ENCODE measurements at places on chromosomes 1 and 21.

DNA sequence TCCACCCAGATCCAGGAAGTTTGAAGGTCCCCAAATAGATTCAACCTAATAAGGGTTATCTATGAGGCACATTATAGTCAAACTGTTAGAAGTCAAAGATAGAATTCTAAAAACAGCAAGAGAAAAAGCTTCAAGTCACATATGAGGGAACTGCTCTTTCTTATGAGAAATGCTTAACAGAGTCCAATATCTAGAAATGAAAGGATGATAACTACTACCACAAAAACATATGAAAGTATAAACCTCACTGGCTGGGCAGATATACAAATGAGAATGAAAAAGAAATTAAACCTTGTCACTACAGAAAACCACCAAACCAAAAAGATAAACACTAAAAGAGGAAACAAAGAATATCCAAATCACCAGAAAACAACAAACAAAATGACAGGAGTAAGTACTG is 201.8 kb downstream of the KCNH1 start:
- DNase-seq = no peak

- no peak for DNase-seq
These were observed 103.3 kb upstream of the DEPDC1 start for GRCh38 chr1:68600049-68600661.

DNA sequence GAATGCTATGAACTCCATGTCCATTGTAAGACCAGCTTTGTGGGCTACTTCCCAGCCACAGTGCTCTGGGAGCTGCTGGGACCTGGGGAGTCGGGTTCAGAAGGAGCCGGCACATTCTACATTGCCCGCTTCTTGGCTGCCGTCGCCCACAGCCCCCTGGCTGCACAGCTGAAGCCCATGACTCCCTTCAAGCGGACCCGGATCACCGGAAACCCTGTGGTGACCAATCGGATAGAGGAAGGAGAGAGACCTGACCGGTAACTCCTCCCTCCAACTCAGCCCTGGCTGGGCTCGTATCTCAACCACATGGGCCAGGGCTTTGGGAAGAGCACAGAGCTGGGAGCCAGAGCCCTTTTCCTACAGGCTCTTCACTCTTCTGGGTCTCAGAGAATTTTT is 15.4 kb downstream of the MOV10 start:
- no peak for DNase-seq

DNA sequence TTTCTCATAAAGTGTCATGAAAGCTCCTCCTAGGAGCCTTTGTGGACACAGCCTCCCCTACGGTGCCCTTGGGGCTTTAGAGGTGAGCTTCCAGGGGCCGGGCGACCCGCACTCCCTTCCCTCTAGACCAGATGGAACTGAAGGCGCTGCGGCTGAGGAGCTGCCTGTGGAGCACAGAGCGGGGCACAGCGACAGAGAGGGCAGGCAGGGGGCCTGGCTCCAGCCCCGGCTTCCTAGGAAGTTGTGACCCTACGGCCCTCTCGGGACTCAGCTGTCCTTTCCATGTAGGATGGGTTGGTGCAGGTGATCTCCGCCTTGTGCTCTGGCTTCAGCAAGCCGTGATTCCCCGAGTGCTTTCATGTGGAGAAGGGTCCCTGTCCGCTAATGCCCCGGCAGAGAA is 23.6 kb upstream of the NEK2 start:
- no peak for DNase-seq

DNA sequence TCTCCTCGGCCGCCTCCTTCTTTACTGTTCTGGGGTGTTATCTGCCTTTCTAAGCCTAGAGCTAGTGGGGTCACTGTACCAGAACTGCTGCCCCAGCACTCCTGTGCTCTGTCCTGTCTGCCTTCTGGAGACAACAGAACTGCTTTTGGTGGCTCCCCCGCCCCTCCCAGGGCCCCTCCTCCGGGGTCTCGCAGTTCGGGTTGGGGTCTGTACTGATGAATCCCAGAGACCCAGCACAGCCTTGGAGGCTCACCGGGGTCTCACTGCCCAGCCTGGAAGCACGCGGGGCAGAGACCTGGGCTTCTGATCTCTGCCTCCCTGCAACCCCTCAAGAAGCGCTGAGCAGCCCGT is 3.2 kb upstream of the PLEKHA6 start:
- DNase-seq = no peak

- DNase-seq = no peak
These were observed 21.6 kb downstream of the ZNF684 start for GRCh38 chr1:40553017-40553416.

DNA sequence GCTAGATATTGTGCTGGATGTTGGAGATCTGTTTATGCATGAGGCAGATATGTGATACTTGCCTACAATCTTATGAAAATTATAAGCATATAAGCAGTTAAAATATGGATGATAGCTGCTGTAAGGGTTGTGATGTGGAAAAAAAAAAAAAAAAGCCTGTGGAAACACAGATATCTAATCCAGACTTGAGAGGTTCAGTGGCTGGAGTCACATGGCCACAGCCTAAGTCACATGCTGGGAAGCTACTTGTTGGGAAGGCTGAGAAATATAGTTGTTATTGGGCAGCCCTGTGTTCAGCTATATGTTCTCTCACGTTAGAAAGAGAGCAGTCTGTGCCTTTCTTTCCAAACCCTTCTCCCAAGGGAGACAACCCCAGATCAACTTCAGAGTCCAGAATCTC is 15.1 kb downstream of the RAVER2 start:
- DNase-seq = no peak

GRCh38 chr21:38478782-38479181 is 19.5 kb downstream of the ERG start:
- no peak for DNase-seq

- no peak for DNase-seq
These were observed 6.5 kb upstream of the SLX9 start for GRCh38 chr21:44933199-44933917.

DNA sequence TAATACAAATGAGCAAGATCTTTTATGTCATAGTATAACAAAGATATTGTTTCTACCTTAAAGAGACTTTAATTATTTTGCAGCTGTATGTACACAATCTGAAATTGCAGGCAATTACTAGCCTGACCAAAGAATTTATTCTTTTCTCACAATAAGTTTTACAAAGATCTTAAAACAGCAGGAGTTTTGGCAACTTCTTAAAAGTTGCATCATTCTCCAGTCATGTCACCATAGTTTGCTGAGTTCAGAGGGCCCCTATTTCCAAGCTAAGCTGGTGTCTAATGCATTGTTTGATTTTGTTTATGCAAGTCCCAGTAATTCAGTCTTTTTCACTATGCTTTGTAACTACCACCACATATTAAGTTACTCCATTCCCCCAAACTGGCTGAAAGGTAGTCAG is 114.8 kb downstream of the DNAH14 start:
- DNase-seq = no peak

- no peak for DNase-seq
These were observed 131.8 kb downstream of the CAPN8 start for GRCh38 chr1:223533708-223534107.

DNA sequence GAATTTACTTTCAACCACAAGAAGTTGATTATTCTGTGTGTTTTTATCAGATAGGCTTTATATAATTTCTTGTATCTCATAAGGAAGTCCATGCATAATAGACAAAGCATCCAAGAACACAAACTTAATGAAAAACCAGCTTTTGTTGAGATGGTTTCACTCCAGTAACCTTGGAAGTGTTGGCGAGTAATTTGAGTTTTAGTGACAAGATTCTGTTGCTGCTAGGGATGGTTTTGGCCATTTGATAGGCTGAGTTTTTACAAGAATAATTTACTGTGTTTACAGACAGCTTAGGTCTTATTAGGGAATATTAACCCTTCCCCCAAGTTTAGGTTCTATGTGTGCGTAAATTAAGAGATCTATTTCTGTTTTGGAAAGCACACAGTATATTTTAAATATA is 513.6 kb downstream of the USP25 start:
- DNase-seq = no peak

DNA sequence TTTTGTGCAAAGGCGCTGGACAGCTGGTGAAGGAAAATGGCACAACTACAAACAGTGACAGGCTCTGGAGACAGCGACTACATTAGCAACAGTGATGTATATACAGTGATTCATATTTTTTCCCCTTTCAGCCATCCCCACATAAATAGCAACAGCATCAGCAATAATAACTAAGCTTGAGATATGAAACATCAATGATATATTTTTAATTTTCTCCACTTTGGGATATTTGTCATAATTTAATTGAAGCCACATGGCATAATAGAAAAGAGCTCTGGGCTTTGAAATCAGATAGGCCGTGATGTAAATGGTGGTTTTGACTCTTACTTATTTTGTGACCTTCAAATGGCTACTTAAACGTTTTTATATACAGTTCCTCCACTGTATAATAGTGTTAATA is 764.3 kb upstream of the PRMT6 start:
- no peak for DNase-seq

- DNase-seq = no peak
These were observed 316.9 kb upstream of the SGIP1 start for GRCh38 chr1:66217021-66217420.

DNA sequence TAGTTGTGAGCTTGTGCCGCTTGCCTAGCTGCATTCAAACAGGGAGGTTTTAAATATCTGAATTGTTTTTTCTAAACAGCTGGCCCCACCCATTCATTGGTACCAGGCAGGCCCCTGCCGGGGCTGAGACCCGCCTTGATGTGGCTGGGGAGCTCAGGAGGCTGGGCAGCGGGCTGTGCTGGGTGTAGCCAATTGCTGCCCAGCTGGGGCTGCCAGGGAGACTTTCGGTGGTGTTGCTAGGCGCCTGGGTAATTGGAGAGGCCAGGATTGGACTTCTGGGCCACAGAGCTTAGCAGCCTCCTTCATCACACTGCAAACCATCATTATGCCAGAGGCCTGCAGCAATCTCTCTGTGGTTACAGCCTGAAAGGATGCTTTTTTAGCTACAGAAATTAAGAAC is 12.2 kb downstream of the RHBDL2 start:
- DNase-seq = no peak

GRCh38 chr1:177384461-177384860 is 213.7 kb downstream of the BRINP2 start:
- no peak for DNase-seq

- DNase-seq = no peak
These were observed 1.1 kb downstream of the GNG4 start for GRCh38 chr1:235648407-235648907.

GRCh38 chr1:112674986-112675727 is 698 bp downstream of the MOV10 start:
- no peak for DNase-seq

DNA sequence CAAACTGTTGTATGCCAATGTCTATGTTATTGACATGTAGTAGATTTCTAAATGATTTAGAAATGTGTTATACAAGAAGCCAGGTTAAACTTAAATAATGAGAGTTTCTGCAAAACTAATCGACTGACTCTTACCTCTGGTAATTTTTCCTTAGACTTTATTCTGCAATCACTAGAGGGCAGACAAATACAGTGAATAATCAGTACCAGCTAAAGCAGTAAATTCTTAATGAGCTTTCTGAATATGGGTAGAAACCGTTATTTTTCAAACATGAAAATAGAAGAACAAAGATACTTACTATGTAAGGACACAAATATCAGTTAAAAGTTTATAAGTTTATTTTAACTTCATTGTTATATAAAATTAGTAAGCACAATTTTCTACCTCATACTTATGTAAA is 97.9 kb upstream of the RGS1 start:
- no peak for DNase-seq

DNA sequence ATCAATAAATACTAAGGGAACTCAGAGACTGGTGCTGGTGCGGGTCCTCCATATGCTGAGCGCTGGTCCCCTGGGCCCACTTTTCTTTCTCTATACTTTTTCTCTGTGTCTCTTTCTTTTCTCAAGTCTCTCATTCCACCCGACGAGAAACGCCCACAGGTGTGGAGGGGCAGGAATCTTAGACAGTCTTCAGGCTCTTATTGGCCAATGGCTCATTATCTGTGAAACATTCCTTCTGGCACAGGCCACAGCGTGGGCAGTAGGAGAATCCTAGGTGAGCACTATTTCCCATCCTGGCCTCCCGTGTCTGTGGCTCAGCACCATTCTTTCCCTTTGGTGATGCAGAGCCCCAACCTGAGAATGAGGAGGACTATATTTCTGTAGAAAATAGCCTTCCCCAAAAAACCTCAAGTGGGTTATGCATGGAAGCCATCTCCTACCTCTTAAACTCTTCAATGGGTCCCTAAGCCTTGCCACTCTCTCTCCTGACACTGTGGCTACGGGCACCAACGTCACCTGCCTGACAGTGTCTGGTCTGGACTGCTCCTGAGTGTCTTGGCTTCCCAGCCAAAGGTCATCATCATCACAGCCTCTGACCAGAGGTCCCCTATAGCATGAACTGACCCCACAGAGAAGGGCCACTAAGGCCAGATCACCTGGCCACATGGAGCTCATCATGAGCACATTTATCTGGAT is 6.2 kb upstream of the SLAMF1 start:
- no peak for DNase-seq

GRCh38 chr1:207966521-207966920 is 55.6 kb upstream of the CD34 start:
- DNase-seq = no peak

DNA sequence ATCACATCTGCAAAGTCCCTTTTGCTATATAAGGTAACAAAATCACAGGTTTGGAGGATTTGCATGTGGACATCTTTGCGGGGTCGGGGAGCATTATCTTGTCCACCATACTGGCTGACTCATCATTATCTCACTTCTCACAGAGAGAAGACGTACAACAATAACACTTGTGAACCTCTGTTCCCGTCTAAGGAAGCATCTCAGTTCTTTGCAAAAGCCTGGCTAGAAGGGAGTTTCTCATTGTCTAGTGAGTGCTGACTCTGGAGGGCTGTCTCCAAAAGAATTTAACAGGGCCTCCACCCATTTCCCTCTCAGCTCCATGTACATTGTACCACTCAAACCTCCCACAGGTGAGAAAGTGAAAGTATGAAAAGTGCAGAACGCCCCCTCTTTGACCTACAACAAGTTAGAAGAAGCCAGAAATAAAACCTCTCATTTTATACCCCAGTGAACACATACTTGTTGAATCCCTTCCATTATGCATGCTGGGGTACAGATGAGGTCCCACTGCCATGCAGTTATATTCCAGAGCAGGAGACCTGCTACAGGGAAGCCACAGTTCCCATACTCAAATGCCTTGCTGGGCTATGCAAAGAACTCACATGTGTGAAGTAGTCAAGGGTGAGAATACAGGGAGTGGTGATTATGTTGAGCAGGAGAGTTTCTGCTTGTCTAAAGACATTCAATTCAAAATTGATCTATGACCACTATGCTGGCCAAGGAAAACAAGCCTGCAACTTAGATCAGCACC is 121.7 kb upstream of the PRDX6 start:
- no peak for DNase-seq

- no peak for DNase-seq
These were observed 22.2 kb upstream of the HPDL start for GRCh38 chr1:45304311-45305081.

GRCh38 chr1:157278383-157279137 is 140.4 kb upstream of the ETV3 start:
- no peak for DNase-seq

GRCh38 chr1:39317111-39317510 is 112.6 kb downstream of the MACF1 start:
- no peak for DNase-seq

- DNase-seq = no peak
These were observed 15.9 kb downstream of the ATF6 start for GRCh38 chr1:161781995-161782394.
